ENCODE measurements at places on chromosomes 6 and 20.
A peak's percentile ranks its signal among the peaks of the same experiment; 100 is the strongest.

GRCh38 chr6:152428126-152428525 is 209.0 kb downstream of the SYNE1 start:
- no peak for DNase-seq

DNA sequence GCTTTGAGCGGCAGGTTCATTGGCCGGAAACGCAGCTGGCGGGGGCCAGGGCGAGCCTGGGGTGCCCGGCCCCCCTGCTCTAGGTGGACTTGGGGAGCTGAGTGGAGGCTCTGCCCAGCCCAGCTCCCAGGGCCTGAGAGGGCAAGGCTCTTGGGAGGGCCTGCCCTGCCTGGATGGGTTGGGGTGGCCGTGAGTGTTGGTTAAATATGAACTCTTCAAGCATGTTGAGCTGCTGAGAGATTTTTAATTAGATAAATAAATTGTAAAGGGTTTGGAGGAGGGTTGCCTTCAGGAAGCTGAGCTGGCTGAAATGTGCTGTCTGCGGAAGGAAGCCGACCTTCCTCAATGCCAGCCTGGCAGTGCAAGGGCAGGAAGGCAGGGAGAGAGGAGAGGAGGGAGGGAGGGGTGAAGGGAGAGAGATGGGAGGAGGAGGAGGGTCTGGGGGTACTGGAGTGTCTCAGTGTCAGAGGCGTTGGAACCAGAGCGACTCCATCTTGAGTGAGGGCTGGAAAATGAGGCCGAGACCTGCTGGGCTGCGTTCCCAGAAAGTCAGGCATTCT is 39.4 kb upstream of the PMEPA1 start:
- DNase-seq = no peak

GRCh38 chr6:72111611-72112010 is 225.3 kb downstream of the RIMS1 start:
- no peak for DNase-seq

DNA sequence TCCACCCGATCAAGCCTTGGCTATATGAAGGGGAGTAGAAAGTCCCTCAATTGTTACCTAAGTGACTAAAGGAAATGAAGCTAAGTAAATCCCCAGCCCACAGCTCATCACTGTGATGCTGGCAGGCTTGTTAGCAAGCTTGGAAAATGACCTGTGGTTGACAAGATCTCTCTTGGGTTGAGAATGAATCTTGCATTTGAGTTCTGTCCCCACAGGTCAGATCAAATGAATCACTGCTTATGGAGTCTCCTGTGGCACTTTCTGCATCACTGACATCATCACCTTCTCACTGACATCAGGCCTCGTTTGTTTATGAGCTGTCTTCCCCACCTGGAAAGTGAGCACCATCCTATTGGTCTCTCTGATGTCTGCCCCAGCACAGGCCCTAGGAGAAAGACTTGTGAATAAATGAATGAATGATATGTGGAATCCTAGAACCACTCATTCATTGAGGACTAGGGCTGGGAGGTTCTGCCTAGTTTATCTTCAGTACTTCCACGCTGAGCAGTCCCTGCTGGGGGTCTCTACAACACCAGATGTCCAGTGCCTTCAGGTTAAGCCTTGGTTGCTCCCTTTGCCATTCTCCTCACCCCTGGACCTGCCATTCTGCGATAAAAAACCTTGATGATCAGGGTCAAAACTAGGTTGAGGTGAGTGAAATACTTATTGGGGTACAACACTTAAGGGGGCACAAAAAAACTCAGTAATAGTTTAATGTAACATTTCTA is 318.4 kb upstream of the MOCS1 start:
- DNase-seq = no peak

GRCh38 chr6:21990577-21990976 is 306.3 kb downstream of the PRL start:
- DNase-seq = no peak

- no peak for DNase-seq
Measured at GRCh38 chr20:56691325-56691998, 62.4 kb downstream of the TFAP2C start.

DNA sequence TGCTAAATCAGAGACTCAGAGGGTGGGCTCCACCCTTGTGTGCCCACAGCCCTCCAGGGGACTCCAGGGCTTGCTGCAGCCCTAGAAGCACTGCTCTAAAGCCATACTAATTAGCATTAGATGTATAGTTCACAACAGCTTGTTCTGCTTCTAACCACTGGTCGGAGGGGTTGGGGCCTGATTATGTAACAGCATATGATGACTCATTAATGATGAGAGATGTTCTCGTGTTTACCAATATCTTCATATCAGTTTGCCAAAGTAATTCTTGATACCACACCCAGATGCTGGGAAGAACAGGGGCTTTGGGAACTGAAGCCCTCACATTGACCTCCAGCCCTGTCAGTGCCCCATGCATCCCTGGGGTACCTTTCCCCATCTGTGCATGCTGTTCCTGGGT is 104.1 kb upstream of the FOXA2 start:
- no peak for DNase-seq

- peak; percentile 40 for DNase-seq
Measured at GRCh38 chr6:26021001-26021349, 58.4 kb downstream of the TRIM38 start.

Measured in posterior cingulate gyrus (tissue), 11 donors.